ENCODE measurements at places on chromosomes 11 and 22.

DNA sequence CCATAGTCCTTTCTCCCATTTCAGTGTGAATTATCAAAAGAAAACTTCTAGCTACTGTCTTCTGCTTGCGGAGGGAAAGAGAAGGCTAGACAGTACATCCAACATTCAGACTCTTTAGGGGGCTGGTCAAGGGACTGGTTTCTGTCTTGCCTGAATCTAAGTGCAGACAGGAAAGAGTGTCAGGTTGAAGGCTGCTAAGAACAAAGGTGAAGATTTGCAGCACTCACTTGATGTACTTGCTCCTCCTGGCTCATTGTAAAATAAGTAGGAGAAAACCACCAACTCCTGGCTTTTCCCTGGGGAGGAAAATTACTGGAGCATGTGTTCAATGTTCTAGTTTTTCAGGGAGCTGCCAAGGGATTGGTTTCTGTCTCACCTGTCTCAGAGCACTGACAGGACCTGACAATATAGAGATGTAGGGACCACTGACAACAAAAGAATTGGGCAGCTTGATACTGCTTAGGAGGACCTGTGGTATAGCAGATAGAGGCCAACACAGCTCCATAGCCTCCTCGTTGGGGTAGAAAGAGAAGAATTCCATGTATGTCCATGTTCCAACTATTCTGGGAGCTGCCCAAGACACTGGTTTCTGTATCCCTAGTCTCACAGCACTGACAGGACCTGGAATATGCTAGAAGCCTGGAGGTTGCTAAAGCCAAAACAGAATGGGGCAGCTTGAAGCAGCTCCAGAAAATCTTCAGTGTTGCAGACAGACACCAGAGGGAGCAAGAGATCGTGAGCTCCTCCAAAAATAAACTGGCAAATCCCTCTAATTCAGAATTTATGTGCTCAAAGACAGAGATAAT is 39.7 kb upstream of the MMP12 start:
- no peak for DNase-seq

DNA sequence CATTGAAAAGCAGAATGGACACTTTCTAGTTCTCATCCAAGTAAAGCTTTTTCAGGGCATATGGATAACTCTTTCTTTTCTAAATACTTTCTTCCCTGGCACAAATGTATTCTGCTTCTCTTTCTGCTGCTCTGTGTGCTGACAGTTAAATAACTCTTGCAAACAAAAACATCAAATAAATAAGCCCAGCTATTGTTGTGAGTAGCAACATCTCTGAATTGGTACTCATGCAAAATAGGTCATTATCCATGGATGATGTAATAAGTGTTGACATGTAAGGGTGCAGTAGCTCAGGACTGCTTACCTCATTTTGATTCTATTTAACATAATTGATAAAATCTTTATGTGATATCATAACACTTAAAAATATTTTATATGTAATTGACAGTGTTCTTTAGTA is 164.3 kb downstream of the MSANTD4 start:
- no peak for DNase-seq

- no peak for DNase-seq
These were observed 11.0 kb downstream of the CHST1 start for GRCh38 chr11:45654231-45655011.

GRCh38 chr11:8826901-8827560 is 84.0 kb upstream of the AKIP1 start:
- no peak for DNase-seq

DNA sequence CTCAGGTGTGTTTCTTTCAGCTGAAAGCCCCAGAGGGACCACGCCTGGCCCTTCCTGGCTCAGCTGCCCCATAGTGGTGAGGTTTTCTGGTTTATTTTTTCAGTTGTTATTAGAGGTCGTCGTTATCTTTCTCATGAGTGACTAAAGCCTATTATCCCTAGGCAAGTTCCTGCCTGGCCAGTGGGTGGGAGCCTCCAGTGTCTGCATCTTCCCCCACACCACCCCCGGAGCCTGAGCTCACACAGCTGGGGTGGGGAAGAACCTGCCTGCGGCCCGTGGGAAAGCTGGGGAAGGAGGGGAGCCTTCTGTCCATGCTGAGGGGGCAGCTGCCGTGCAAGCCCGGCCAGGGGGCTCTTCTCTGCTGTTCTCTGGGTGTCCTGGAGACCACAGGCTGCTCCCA is 24.3 kb upstream of the PPFIA1 start:
- DNase-seq: no peak

DNA sequence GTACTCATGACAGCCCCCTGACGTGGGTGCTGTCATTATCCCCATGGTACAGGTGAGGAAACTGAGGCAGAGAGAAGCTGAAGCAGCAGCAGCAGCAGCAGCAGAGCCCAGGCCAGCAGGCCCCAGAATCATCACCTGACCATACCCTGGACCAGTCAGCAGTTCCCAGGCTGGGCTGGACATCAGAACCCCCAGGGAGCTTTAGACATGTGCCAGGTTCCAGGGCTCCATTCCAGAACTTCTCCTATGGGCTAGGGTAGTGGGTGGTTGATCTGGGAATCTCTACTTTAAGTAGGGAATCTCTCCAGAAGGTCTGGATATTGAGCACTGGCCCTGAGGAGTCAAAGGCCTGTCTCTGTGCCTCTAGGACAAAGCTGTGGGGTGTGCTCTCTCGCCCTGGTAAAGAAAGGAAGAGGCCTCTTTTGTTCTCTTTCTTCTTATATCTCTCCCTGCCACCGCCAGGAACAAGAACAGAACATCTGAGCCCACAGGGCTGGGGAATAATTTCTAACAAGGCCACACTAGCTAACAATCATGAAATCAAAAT is 26.6 kb downstream of the MAFF start:
- DNase-seq: no peak

GRCh38 chr11:112115386-112115785 is 28.7 kb downstream of the SDHD start:
- DNase-seq: no peak
